ENCODE measurements at places on chromosomes 7 and 10.

GRCh38 chr10:48331436-48331835 lies 25.0 kb downstream of the MAPK8 start:
- DNase-seq: no peak

DNA sequence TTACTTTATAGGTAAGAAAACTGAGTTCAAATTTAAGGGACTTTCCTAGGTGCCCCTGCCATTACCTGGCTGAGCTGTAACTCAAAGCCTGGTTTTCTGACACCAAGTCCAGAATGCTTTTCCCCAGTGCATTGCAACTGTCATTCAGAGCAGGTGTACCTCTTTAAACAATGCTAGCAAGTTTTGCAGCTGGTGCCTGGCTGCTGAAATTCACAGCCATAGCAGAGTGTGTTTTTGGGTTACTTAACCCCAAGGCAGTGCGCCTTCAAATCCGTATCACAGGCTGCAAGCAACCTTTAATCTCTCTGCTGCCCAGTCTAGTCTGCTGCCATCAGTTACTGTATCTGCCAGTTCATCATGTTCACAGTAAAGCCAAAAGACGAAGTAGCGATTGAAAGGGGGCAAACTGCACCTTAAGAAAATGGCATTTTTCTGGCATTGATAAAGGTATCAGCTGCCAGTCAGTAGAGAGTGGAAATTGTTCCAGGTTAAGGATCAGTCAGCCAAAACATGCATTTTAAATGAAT lies 265.4 kb downstream of the CSTF2T start:
- no peak for DNase-seq

DNA sequence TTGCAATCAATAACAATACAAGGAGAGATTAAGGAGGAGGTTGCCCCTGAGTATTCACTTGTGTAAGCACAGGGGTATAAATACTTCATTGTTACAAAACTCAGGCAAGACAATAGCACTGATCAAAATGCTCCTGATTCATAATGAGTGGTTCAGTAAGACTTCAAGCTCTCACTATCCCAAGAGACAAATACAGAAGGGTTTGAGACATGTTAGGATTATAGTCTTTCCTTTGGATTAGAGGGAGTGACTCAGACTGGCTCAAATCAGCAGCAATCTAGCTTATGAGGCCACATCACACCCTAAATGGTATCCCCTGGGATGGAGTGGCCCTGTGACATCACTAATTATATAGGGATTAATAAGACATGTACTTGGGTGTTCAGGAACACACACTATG lies 167.2 kb upstream of the HGF start:
- peak; percentile 20 for DNase-seq

GRCh38 chr7:44157116-44158080 lies 16.3 kb upstream of the MYL7 start:
- no peak for DNase-seq

DNA sequence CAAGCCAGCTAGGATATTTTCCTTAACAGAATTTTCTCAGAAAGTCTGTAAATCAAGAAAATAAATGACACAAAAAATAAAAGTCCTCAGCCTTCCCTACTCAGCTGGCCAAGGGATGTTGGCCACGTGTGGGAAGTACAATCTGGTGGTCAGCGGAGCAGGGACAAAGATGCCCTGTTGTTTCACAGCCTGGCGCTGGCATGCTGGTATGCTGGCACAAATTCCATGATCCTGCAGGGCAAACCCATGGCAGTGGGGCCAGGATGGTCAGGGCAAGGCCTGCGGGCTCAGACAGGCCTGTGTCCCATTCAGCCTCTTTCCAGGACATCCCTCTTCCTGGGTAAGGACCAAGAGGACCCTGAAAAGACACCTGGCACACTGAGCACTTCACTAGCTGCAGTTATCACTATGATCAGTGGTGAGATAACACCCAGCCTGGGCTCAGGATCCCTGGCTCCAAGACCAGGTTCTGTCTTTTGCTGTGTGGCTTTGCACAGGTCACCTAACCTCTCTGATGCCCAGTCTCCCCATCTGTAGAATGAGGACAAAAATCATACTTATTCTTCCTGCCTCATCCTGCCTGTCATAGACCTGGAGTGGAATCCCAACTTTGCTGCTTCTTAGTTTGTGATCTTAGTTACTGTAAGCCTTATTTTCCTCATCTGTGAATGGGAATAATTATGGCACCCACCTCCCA lies 10.8 kb upstream of the HSPA12A start:
- no peak for DNase-seq

GRCh38 chr10:47107007-47107747 lies 192.8 kb upstream of the GDF10 start:
- DNase-seq: no peak

GRCh38 chr7:98536803-98537202 lies 80.3 kb upstream of the NPTX2 start:
- DNase-seq: no peak

- DNase-seq: no peak
Measured at GRCh38 chr7:29496355-29497020, 67.1 kb upstream of the PRR15 start.

DNA sequence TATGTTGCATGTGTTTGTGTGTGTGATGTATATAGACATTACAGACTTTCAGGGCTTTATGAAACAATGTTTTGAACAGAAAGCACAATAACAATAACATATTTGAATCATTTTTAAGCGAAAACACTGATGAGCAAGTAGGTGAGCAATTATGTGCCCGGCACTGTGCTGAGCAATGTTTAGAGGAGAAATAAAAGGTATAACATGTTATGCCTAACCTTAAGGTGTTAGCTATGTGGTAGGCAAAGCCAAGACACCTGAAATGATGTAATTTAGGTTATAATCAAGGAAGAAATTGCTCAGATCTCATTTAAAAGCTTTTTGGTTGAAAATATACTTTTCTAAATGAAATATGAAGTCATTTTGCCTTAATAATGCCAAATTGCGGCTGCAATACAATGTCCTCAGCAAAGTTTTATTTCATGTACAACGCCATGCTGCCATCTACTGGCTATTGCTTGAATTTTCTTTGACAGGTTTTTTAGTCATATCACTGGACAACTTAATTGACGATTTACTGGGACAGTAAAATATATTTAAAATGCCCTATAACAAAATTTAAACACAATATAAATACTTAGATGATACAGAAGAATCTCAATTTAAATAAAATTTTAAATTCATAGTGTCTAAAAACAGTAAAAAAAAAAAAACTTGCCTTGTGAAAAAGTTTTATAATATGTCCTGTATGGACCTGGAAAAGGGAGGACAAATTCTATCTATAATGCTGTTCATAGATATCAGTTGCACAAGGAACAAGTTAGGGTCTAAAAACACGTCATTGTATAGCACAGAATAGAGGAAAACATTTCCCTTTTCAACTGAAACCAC lies 131.1 kb upstream of the CDK1 start:
- no peak for DNase-seq

DNA sequence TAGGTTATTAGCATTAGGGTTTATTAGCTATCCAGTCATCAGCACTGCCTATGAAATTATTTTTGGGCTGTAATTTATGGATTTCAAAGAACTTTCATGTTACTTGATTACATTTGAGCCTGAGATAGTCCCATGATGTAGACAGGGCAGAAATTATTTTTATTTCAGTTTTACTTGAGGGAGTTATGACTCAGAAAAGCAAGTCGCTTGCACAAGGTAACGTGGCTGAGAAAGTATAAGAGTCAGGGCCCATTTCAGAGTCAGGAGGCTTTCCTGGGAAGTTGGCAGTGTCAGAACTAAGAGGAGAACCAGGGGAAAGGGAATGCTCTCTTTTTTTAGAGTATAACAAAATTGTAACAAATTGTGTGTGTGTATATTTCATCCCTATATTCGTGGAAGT lies 16.5 kb downstream of the GATA3 start:
- DNase-seq: no peak

- DNase-seq: no peak
Measured at GRCh38 chr7:52463341-52463740, 572.1 kb upstream of the POM121L12 start.

DNA sequence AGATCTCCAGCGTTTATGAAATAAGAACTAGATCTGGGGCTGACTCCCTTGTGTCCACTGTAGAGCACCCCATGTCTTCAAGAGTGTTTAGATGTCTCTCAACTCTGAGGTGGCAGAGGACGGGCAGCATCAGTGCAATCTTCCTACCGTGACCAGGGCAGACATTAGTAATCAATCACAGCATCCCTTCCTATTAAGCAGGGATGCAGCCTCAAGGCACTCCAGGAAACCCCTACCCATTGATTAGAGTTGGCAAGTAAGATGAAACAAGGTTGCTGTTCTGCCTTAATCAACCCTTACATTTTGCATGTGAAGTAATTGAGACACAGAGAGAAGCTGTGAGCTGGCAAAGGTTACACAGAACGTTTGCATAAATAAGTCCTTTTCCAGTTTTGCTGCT lies 283.7 kb upstream of the ZMIZ1 start:
- no peak for DNase-seq

- peak; percentile 5 for DNase-seq
Measured at GRCh38 chr7:40885503-40885902, 750.7 kb downstream of the SUGCT start.

- DNase-seq: no peak
Measured at GRCh38 chr10:119405520-119405807, 137.1 kb downstream of the RGS10 start.

DNA sequence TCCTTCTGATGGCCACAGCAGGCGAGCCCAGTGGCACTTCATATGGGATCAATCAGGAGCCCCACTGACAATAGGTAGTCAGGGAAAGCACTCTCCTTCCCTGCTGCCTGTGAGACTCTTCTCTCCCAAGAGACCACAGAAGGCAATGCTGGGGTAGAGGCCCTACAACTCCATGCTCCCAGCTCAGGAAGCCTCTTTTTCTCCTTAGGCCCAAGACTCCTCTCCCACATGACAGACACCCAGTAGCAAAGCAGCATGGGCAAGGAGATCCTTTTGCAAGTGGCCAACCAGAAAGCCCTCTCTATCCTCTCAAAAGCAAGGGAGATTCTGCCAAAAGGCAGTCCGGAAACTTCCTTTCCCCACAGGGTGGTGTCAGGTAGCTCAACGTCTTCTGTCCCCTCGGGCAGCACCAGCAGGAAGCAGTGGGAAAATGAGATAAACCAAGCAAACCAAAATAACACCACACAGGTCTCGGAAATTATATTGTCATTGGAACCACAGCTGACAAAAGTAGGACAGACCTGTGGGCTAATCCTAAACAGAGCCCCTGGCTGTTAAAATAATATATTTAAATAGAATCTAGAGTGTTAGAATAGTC lies 172.7 kb upstream of the GDF10 start:
- no peak for DNase-seq

- DNase-seq: no peak
Measured at GRCh38 chr7:140656548-140657515, 15.9 kb upstream of the ADCK2 start.

DNA sequence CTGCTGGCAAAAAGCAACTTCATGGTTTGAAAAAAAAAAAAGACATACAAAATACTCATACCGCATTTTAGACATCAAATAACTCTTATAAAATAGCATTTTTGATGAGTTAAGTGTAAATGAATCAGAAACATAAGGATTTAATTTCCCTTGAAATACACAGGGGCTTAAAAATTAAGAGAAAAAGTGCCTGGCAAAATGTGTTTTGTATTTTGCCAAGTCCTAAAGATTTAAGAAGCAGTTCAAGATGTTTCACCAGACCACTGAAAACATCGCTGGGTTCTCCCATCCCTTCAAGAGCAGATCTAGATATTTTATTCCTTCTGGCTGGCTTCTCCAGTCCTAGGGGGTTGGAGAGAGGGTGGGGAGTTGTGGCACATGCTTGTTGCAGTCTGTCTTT lies 396.4 kb downstream of the INHBA start:
- no peak for DNase-seq

DNA sequence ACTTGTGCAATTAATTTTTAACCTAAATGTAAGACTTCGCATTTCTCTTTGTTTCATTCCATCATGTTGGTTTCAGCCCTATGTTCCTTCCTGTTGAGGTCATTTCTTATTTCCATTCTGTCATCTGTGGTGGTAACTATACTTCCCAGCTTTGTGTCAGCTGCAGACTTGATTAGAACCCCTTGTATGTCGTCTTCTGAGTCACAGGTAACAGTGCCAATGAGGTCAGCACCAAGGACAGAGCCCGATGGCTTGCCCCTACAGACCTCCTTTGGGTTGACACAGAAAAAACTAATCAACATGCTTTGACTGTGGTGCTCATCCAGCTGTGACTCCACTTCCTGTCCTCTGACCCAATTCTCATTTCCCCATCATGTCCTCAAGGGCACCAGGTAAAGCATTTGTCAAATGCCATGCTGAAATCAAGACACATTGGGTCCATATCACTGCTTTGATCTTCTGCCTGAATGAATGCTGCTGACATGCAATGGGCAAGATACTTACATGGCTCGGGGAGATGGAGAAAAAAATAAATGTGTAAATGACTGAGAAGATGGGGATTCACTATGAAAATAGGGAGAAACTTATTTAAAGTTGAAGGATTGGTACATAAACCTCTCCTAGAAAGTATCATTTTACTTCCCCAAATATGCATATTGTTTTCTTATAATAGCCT lies 25.6 kb upstream of the CRTAC1 start:
- DNase-seq: no peak

DNA sequence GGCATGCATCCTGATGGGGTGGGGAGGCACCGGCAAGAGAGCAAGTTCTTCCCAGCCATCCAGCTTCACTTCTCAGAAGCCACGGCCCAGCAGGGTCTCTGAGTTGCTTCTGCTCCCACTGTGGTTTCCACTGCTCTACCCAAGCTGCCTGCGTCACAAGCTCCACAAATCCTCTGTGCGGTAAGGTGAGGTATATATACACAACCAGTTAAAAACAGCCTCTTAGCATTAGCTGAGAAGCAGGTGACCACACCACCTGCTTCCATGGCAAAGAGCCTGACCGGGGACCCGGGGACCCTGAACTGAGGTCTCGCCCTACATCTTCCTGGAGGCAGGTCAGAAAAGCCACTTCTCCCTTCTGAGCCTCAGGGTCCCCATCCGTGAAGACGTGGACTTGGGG lies 46.9 kb upstream of the NPFFR1 start:
- DNase-seq: no peak

- no peak for DNase-seq
Measured at GRCh38 chr7:17988858-17989257, 38.8 kb downstream of the PRPS1L1 start.

DNA sequence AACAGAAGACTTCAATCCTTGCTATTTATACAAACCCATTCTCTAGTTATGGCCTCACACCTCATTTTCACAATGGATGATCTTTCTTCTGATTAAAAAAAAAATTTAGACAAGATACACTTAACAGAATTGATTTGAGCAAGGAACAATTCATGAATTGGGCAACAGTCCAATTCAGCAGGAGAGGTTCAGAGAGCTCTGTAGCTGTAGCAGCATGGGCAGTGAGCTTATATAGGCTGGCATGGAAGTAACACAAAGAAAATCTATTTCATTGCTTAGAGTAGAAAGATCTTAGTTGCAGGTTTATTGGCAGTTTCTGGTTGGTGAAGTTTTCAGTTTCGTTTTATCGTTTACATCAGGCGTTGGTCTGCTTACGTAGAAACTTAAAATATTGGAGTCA lies 23.0 kb upstream of the LRGUK start:
- DNase-seq: no peak

- no peak for DNase-seq
Measured at GRCh38 chr7:70271617-70272081, 673.4 kb downstream of the AUTS2 start.

GRCh38 chr10:107409522-107409921 lies 245.0 kb upstream of the SORCS1 start:
- DNase-seq: peak; percentile 17

- no peak for DNase-seq
Measured at GRCh38 chr10:104630731-104631130, 10.4 kb upstream of the SORCS3 start.
